ENCODE measurements at places on chromosomes 7 and 10.

- DNase-seq: no peak
These were observed 78.7 kb downstream of the BEND7 start for GRCh38 chr10:13450069-13450468.

DNA sequence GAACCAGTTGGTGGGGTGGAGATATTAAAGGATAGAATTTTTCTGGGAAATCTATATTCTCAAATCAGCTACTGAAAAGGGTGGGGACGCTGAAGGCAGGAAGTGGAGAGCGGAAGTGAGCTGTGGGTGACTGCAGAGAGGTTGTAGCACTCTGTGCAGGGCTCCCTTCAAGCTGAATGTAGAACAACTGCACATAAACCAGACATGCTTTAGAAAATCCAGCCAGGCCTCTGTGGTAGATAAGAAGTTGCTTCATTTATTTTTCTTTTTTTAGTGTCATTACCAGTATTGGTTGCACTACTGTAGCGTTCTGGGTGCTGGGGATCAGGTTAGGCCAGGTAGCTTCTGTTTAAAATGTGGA is 127.8 kb downstream of the CELF2 start:
- peak; percentile 94 for DNase-seq

DNA sequence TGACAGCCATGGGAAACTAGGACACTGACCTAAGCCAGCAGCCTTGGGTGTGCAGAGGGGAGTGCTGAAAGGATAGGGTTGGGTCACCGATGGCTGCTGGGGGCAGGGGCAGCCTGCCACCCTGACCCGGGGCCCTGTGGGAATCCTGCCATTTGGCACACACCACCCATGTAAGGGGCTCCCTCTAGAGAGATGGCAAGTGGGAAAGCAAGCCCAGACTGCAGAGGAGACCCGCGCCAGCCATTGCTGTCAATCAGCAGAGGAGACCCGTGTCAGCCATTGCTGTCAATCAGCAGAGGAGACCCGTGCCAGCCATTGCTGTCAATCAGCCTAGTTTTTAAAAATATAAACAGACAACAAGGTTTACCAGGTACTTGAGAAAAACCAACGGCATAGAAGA is 27.4 kb upstream of the PRKAG2 start:
- no peak for DNase-seq

DNA sequence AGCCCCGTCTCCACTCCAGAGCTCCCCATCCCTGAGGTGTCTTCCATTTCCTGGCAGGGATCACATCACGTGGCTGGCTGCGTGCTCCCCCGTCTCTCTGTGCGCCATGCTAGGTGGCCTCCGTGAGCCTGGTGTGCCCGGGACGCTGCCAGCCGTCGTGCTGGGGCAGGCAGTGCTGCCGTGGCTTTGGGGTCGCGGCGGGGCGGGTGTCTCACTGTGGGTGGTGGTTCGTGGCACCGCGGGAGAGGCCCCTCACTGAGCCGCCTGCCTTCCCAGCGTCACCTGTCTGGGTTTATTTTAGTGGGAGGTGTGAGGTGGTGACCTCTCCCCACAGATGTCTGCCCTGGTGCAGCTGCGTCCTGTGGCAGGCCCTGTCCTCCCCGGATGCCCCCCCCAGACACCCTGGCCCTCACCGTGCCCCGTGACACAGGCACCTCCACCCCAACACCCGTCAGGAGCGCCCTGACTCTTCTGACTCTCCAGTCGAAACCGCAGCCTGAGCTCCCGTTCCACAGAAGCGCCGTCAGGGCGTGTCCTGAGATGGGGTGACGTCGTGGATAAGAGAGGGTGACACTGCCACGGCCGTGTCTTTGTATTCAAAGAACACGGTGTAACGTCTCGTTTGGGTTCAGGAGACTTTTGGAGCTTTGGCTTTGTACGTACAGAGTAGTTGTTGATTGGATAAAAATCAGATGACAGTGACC is 18.0 kb downstream of the GET4 start:
- DNase-seq: no peak

GRCh38 chr10:5942474-5942873 is 34.9 kb downstream of the IL15RA start:
- peak; percentile 29 for DNase-seq

- DNase-seq: no peak
These were observed 24.6 kb upstream of the GTPBP4 start for GRCh38 chr10:963655-964054.

- no peak for DNase-seq
These were observed 864.2 kb downstream of the REEP3 start for GRCh38 chr10:64385355-64385754.

DNA sequence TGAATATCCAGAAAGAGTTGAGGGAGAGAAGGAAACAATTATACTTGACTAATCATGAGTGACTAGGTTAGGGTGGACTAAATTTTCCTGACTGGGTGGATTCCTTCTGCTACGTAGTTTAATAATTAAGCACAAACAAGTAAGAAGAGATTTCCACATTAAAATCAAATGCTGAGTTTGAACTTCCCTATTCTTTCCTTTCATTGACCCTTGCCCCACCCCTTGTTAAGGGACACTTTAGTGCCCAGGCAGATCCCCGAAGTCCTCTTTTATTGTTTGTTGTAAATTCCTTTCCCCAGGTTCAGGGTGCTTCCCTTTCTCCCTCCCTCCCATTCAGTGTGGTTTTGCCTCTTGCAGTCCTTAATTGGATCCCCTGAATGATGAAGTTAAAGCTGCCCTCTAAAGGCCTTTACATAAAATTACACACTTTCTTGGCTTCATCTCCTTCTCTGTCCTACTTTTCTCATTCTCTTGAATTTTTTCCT is 8.8 kb upstream of the SPAM1 start:
- peak; percentile 46 for DNase-seq

GRCh38 chr10:131063311-131063710 is 248.2 kb downstream of the TCERG1L start:
- DNase-seq: no peak

- peak; percentile 87 for DNase-seq
These were observed 569 bp downstream of the ZNF316 start for GRCh38 chr7:6637544-6638229.

DNA sequence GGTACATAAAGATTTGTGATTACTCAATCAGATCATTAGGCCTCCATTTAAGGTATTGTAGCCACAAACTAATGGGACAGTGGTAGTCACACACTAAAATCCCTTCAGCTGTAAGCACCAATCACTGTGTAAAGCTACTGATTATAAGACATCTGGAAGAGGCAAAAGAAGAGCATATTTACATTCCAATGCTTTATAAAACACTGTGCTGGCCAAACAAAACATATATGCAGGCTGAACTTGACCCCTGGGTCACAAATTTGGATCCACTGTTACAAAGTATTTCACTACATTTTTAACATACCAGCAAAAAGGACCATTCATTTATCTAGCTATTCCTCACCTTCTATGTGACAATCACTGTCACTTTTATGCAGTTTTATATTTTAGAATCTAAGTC is 41.4 kb upstream of the ANLN start:
- DNase-seq: no peak

GRCh38 chr10:87750001-87750671 is 67.9 kb downstream of the ATAD1 start:
- no peak for DNase-seq

GRCh38 chr10:43961523-43962345 is 313.1 kb upstream of the ZNF32 start:
- DNase-seq: no peak

DNA sequence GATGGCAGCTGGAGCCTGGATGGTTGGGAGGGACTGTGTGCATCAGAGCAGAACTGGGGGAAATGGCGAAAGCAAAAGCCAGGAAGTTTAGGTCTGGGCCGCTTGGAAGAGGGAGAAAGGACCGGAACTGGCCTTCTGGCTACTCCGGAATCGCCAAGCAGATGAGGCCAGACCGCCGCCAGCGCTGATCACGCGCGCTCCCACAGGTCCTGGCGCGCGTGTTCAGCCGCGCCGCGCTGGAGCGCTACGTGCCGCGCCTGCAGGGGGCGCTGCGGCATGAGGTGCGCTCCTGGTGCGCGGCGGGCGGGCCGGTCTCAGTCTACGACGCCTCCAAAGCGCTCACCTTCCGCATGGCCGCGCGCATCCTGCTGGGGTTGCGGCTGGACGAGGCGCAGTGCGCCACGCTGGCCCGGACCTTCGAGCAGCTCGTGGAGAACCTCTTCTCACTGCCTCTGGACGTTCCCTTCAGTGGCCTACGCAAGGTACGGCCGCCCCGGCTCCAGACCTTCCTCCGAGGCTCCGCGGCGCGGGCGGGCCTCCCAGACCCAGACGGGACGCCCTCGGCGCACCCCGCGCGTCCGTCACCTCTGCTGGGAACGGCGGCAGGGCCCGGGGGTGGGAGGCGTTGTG is 2.0 kb downstream of the CYP26C1 start:
- peak; percentile 83 for DNase-seq

DNA sequence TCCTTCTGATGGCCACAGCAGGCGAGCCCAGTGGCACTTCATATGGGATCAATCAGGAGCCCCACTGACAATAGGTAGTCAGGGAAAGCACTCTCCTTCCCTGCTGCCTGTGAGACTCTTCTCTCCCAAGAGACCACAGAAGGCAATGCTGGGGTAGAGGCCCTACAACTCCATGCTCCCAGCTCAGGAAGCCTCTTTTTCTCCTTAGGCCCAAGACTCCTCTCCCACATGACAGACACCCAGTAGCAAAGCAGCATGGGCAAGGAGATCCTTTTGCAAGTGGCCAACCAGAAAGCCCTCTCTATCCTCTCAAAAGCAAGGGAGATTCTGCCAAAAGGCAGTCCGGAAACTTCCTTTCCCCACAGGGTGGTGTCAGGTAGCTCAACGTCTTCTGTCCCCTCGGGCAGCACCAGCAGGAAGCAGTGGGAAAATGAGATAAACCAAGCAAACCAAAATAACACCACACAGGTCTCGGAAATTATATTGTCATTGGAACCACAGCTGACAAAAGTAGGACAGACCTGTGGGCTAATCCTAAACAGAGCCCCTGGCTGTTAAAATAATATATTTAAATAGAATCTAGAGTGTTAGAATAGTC is 172.7 kb upstream of the GDF10 start:
- peak; percentile 75 for DNase-seq

- DNase-seq: no peak
These were observed 146.2 kb downstream of the SEM1 start for GRCh38 chr7:96563409-96563808.

- no peak for DNase-seq
These were observed 445.8 kb downstream of the PLXNA4 start for GRCh38 chr7:132130497-132130896.

GRCh38 chr10:73734028-73734720 is 10.0 kb upstream of the SEC24C start:
- no peak for DNase-seq

DNA sequence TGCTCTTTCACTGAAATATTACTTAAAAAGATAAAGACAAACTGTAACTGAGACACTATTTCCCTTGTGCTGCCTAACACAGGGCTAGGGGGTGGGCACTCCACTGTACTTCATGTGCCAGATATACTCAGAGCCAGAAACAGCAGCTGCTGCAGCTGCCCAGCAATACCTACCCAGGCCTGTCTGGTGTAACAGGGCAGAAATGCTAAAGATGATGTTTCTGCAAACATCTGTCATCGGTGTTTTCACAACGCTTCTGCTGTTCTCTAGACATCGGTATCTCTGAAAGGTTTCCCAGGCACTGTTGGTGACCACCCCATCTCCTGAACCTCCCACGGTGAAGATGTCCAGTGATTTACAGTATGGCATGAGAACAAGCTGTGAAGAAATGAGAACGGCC is 42.7 kb downstream of the LAMB1 start:
- no peak for DNase-seq

DNA sequence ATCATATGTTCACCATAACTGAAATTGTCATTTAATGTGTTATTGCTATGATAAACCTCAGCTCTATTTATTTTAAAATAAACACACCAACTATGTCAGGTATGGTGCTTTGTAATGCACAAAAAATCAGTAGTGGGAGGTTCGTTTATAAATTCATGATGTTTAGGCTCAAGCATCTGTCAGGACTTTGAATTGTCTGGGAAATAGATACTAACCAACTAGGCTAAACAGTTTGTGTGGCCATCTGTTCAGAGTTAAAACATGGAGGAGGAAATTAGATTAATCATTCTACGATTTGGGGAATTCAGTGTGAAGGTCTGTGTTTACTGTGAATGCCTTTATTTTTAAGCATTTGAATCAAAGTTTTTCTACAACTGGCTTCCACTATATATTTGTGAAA is 212.6 kb upstream of the FZD8 start:
- no peak for DNase-seq

DNA sequence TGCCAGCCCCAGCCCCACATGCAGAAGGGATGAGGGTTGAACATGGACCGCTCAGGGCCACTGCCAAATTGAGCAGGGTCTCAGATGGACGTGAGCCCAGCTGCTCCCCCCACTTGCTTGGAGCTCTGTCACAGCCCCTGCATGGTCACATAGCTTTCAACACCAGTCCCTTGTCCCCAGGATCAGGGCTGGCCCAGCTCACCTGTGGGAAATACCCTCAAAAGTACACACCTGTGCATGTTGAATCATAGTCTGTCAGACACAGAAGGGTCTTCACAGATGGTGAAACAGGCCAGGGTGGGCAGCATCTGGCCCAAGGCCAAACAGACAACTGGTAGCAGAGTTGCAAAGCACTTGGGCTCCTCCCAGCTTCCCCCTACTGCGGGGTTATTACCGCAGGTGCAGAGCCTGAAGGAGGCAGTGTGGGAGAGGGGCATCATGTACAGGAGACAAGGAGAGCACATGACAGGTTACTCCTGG is 77.6 kb upstream of the UNC5B start:
- no peak for DNase-seq

GRCh38 chr10:98055841-98056516 is 25.6 kb upstream of the CRTAC1 start:
- peak; percentile 62 for DNase-seq

- DNase-seq: no peak
These were observed 42.0 kb downstream of the ZC3HC1 start for GRCh38 chr7:130008941-130009847.

- no peak for DNase-seq
These were observed 98.8 kb upstream of the CDK1 start for GRCh38 chr10:60679388-60679990.

Data from hematopoietic multipotent progenitor cell treated with erythropoietin and hydrocortisone succinate and interleukin-3 and kit ligand, for 4 days (in vitro differentiated cells).